ENCODE measurements at places on chromosomes 5 and 9. TPM values are rescaled to one million over a fixed set of nuclear protein-coding genes. Genes with fewer than 3 reads are reported as not detected.

DNA sequence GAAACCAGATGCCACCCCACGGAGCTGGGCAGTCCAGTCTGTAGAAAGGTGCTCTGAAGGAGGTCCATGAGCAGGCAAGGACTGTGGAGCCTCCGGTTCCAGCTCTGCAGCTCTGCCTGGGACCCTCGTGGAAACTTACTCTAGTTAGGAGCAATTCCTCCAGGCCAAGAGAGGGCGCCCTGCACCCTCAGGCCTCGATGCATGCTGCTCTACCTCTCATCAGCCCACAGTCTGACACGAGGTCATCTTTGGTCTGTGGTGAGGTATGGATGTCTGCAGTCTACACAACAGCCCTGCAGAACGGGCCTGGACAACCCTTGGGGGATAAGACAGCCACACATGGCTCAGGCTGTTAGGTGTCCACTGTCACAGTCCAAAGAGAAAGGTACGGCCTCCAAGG is 50.6 kb upstream of the UBTD2 start:
- DNase-seq, result no peak
- no peaks in the 10 kb centered on the region for H3K4me1 ChIP-seq
- H3K36me3 ChIP-seq, result no peaks in the 10 kb centered on the region
- no peak overlapping the region for H3K27ac ChIP-seq

SLC2A6 gene
- total RNA-seq, result 3.2 TPM

INSL4 gene
- total RNA-seq, result not detected

TPPP gene
- total RNA-seq, result 8.5 TPM

GRCh38 chr9:9124616-9125015 is 1325.0 kb upstream of the DMAC1 start:
- no peak overlapping the region for H3K4me3 ChIP-seq
- H3K36me3 ChIP-seq, result no peaks in the 10 kb centered on the region
- no peaks in the 10 kb centered on the region for H3K4me1 ChIP-seq
- H3K27me3 ChIP-seq, result no peaks in the 10 kb centered on the region
- no peak for DNase-seq
- H3K27ac ChIP-seq, result no peak overlapping the region

ST8SIA4 gene
- 19.5 TPM for total RNA-seq

IFNA21 gene
- total RNA-seq, result not detected

DNA sequence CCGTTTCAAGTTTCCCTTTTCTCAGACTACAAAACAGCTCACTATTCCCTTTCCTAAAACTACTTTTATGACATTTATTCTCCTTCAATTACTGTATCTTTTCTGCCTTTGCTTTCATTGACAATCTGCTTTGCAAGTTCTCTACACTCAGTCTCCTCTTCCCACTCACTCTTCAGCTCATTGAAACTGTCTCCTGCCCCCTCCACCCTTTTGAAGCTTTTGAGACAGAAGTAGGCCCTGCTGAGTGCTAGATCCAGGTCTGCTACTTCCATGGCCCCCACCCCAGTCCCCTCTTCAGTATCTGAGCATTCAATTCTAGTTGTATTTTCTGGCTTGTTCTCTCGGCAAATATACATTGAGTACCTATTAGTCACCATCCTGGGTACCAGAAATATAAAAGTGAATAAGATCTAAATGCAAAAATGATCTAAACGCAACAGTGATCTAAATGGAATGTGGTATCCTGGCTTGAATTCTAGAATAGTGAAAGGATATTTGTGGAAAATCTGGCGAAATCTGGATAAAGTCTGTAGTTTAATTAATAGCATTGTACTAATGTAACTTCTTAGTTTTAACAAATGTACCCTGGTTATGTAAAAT is 58.4 kb downstream of the OR2K2 start:
- H3K36me3 ChIP-seq, result no peaks in the 10 kb centered on the region
- no peak for DNase-seq
- H3K27ac ChIP-seq, result no peak overlapping the region
- H3K4me1 ChIP-seq, result no peaks in the 10 kb centered on the region
- no peaks in the 10 kb centered on the region for H3K27me3 ChIP-seq

GRCh38 chr9:131162886-131163285 is 37.5 kb downstream of the NUP214 start:
- H3K4me3 ChIP-seq, result no peak overlapping the region
- peaks cover 69% of the 10 kb centered on the region for H3K36me3 ChIP-seq
- no peaks in the 10 kb centered on the region for H3K4me1 ChIP-seq
- no peaks in the 10 kb centered on the region for H3K27me3 ChIP-seq

- no peaks in the 10 kb centered on the region for H3K27me3 ChIP-seq
- no peak for DNase-seq
- peaks cover 75% of the 10 kb centered on the region for H3K36me3 ChIP-seq
- H3K4me3 ChIP-seq, result no peak overlapping the region
- no peak overlapping the region for H3K27ac ChIP-seq
Measured at GRCh38 chr5:148398698-148399121, 15.0 kb downstream of the FBXO38 start.
